ENCODE measurements at places on chromosomes 1 and 21.

- DNase-seq, result no peak
These were observed 25.1 kb downstream of the SNAP47 start for GRCh38 chr1:227760377-227760776.

DNA sequence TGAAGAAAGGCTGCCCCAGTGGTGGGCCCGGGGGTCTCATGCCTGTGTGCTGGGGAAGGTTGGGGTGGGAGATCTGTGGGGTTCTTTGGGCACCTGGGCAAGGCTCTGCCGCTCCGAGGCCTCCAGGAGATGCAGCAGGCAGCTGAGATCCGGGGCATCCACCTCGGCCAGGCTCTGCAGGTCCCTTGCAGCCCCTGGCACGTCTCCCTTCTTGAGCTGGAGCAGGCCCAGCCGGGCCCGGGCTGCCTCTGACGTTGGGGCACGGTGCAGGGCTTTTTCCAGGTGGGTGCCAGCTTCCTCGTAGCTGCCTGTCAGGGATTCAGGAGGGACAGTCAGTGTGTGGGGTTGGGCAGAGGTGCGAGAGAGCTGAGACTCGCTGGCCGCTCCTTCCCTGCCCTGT, 11.4 kb upstream of the MMEL1 start:
- no peak for DNase-seq

DNA sequence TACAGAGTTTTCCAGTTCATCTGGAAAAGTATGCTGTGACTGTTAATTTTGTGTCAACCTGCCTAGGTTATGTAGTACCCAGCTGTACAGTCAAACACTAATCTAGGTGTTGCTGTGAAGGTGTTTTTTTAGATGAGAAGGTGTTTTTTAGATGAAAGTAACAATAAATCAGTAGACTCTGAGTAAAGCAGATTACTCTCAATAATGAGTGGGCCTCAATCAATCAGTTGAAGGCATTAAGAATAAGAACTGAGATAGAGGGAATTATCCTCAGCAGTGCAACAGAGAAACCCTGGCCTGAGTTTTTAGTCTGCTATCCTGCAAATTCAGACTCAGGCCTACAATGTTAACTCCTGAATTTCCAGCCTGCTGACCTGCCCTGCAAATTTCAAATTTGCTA, 33.5 kb downstream of the SCAF4 start:
- no peak for DNase-seq

DNA sequence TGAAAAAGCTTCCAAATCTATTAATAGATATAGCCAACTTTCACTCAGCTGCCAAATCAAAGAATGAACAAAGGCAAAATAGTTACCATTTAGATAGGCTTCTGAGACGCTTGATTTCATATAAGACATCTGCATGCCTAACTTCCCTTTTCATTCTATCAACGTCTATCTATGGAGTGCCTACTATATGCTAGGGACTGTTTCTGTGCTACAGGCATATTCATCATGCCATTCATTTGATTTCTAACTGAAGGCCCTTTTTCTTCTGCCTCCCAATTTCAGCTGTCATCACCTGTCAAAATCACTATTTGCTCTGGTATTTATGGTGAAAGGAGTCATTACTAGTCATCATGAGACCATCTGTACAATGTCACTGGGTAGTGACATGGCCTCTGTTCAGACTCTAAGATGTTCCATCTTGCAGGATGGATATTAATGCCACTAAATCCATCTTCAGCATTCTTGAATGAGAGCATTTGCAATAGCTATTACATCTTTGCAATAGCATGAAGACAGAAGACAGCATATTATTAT, 4.3 kb upstream of the KRTAP13-1 start:
- no peak for DNase-seq

- no peak for DNase-seq
These were observed 116.9 kb downstream of the EDEM3 start for GRCh38 chr1:184637664-184638240.

DNA sequence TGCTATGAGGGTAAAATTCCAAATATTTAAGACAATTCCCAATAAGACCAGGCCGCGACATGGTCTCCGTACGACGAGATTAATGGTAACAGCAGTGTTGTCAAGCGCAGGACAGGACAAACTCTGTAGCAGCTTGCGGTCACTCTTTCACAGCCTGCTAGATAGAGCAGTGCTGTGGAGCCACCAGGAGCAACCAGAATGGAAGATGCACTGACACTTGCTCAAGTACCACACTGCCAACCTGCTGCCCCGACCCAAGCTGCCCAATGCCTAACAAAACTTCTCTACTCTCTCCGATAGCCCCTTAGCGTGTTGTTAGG, 636 bp downstream of the WARS2 start:
- no peak for DNase-seq

DNA sequence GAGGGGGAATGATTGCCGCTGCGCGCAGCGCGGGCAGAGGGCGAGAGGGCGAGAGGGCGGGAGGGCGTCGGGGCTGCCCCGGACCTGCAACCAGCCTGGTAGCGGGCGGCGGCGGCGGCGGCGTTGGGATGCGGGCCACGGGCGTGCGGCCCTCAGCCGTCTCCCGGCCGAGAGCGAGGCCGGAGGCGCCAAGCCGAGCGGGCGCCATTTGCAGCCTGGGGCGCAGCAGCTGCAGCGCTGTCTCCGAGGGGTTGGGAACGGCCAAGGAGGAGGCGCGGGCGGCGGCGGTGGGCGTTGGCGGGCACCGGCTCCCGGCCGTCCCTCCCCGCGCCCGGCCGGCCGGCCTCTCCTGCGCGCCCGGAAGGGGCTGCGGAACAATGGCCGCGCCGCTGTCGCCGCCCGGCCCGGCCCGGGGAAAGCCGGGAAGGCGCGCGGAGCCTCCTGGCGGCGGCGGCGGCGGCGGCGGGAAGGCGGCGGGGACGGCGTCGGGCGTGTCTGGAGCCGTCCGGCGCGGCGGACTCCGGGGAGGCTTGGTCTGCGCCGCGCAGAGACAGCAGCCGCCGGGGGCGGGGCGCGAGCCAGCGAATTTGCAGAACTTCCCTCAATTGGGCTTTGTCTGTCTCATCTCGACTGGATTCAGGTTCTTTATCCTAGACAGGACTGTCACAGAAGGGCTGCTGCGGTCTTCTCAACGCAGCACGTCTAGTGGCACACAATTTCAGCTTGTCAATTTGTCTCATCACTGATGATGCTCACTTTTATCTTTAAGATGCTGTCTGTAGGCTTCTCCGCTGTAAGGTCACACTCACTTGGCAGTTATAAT, 35.7 kb downstream of the ZBTB8B start:
- DNase-seq, result peak; percentile 70

DNA sequence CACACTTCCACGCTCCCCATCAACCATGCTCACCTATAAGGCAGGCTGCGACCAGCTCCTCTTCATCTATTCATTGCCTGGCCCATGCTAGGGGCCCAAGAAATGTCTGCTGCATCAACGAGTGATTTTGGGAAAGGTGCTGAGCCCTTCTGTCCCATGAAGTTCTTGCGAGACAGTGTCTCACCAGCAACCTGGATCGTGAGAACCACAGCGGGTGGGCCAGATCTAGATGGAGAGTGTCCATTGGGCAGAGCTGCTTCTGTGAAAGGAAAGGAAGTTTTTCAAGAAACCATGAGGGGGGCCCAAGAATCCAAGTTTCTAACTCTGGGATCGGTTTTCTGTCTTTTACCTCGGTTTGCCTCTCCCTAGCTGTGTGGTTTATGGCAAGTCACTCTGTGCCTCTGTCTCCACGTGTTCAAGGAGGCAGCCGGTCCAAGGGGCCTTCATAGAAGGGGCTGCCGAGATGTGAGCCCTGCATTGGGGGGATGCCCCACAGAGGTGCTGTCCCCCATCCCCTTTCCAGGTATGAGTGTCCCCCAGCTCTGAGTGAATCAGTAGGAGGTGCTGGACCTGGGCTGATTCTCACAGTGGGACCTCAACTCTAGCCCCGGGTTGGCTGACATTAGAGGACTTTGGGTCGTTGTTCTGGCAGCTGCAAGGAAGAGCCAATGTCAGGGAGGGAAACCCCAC, 8.3 kb upstream of the PADI1 start:
- no peak for DNase-seq

GRCh38 chr1:106268070-106268469, 788.4 kb upstream of the PRMT6 start:
- no peak for DNase-seq

- no peak for DNase-seq
These were observed 2.3 kb upstream of the MED18 start for GRCh38 chr1:28326515-28326914.

GRCh38 chr1:36689992-36690391, 207.3 kb upstream of the CSF3R start:
- DNase-seq, result no peak

- DNase-seq, result no peak
These were observed 17.2 kb downstream of the TADA1 start for GRCh38 chr1:166858726-166859419.

- DNase-seq, result no peak
These were observed 47.0 kb upstream of the EFHD2 start for GRCh38 chr1:15362737-15363128.

DNA sequence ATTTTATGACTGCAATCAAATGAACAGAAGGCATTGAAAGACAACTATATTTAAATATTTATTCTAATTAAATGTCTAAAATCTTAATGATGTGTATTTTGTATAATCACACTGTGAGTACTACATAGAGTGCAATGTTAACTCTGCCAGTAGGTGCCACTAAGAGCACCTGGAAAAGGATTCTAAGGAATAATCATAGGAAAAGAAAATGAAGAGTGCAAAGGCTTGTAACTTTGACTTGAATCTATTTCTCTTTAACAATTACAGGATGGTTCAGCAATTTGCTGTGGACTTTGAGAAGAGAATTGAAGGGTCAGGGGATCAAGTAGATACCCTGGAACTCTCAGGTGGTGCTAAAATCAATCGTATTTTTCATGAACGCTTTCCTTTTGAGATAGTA, 200.4 kb downstream of the DNM3 start:
- DNase-seq, result peak; percentile 20

DNA sequence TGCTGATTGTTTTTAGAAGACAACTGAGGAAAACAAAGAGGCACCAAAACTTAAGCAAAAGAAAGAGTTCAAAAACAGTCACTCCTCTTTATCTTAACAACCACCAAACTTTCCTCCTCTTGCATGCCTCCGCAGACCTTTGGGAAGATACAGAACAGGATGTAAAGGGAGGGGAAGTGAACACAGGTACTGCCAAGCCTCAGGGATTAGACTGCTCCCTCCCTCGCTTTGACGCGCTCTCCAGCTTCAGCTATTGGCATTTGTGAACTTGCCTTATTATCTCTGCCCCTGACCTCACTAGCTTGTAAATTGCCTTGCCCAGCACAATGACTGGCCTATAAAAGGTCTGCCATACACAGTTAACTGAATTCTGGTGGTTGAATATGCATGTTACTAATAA, 4.8 kb upstream of the SRP9 start:
- DNase-seq, result no peak

GRCh38 chr1:173507205-173507846, 30.2 kb downstream of the PRDX6 start:
- peak; percentile 73 for DNase-seq

GRCh38 chr1:10253755-10254154, 43.4 kb downstream of the KIF1B start:
- peak; percentile 93 for DNase-seq

- no peak for DNase-seq
These were observed 141.5 kb upstream of the ERG start for GRCh38 chr21:38639571-38640354.

DNA sequence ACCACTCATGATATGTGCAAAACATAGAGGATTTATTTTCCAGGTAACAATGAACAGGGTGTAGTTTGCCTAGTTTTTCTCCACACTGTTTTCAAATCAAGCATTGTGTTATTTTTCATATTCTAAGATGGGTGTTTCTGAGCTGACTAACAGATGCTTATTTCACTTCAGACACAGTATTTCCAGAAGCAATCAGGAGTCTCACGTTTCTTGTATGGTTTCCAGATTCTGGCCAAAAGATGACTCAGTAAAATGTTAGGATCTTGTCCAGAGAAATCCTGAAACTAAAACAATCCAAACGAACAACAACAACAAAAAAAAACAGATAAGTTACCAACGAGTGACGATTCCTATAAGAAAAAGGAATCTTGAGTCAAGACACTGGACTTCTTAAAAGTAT, 5.3 kb downstream of the UTS2 start:
- DNase-seq, result peak; percentile 72

- peak; percentile 64 for DNase-seq
These were observed 136.1 kb upstream of the IRF2BP2 start for GRCh38 chr1:234745844-234746797.

- DNase-seq, result no peak
These were observed 10.1 kb upstream of the C1orf174 start for GRCh38 chr1:3910049-3910731.

- peak; percentile 96 for DNase-seq
These were observed 58.2 kb downstream of the BCL9 start for GRCh38 chr1:147599362-147600118.

DNA sequence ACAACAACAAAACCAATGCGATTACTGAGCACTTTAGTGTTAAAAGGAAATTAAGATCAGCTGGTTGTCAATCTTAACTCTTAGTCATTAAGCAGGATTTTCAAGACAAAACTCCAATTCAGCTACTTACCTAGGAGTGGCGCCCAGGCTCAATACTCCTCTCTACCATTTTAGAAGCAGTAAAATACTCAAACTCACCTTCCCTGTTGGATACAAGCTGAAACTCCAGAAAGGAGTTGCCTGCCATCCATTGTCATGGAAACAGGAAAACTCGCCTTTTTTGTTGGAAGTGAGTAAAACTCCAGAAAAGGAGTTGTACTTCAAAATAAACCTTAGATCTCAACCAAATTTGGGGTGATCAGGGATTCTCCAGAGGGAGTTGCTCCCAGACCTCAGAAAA, 127.0 kb upstream of the F3 start:
- DNase-seq, result no peak

- DNase-seq, result peak; percentile 89
These were observed 98.2 kb upstream of the C1orf87 start for GRCh38 chr1:60171801-60172200.

- DNase-seq, result peak; percentile 39
These were observed 49.9 kb upstream of the TRABD2B start for GRCh38 chr1:48047116-48047515.

- no peak for DNase-seq
These were observed 30.2 kb upstream of the SMIM12 start for GRCh38 chr1:34889705-34890104.

GRCh38 chr21:25709684-25710265, 24.9 kb downstream of the ATP5PF start:
- DNase-seq, result no peak

DNA sequence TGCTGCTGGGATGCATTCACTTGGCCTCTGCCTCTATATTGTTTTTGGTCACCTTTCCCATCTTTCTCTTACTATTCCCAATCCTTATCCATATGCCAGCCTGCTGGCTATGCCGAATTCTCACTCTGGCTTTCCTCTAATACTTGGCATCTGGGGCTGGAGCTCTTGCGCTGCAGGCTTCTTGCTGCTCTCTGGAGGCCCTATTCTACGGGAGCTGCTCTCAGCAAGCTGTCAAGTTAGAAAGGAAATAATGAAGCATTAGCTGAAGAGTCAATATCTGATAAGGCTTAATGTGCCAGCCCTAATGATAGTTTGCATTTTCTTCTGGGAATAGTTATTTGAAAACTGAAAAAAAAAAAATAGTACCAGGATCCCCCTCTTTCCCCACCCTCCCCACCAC, 125.3 kb upstream of the CYYR1 start:
- no peak for DNase-seq

- DNase-seq, result no peak
These were observed 5.3 kb upstream of the CHD1L start for GRCh38 chr1:147236959-147237791.
